Chondrocyte (in vitro differentiated cells): ENCODE measurements at places on chromosomes 12 and 14.
A peak's percentile ranks its signal among the peaks of the same experiment; 100 is the strongest.

DNA sequence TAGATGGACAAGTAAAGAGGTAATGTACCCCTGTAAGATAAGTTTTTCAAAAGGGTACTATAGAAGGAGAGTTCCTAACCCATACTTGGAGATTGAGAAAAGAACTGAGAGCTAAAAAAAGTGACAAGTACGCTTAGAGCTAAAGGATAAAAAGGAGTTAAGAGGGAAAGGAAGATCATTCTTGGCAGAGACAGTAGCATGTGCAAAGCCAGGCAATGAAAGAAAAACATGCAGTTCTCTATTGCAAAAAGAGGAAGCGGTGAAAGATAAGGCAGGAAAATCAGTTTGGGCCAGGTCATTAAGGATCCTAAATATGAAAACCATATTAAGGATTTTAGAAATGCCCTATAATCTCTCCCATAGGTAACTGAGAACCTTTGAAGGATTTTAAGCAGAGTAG is 500.4 kb upstream of the GARIN6 start:
- DNase-seq: no peak
- peaks cover 3% of the 10 kb centered on the region for H3K27me3 ChIP-seq
- H3K4me1 ChIP-seq: no peaks in the 10 kb centered on the region
- no peak overlapping the region for H3K27ac ChIP-seq

- H3K4me3 ChIP-seq: no peak overlapping the region
- H3K27me3 ChIP-seq: peaks cover 4% of the 10 kb centered on the region
- H3K4me1 ChIP-seq: peaks cover 11% of the 10 kb centered on the region
- H3K36me3 ChIP-seq: no peaks in the 10 kb centered on the region
- no peak for DNase-seq
These were observed 89.6 kb upstream of the PTPRR start for GRCh38 chr12:71010143-71010479.

DNA sequence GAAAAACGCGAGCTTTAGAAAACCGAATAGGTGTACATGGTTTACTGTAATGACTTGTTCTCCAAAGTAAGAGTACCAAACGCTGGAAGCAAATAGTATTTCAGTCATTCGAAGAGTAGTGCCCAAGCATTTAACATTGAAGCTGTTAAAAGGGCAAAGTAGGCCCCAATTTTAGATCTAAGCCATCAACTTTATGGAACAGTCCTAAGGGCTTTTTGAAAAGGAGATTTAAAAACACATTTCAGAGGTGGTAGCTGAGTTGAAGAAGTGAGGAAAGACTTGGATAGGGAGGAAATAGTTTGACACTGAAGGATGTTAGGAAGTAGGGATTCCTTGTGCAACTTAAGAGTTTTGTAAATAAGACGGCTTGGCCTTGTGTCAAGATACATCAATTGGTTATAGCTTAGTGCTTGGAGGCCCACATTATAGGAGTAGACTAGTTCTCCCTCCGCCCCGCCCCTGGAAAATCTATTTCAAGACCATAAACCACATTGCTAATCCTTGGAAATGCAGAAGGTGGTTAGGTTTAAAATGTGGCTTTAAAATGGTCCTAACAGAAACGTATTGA is 783 bp upstream of the TUBA1B start:
- H3K4me1 ChIP-seq: peaks cover 41% of the 10 kb centered on the region
- H3K27me3 ChIP-seq: no peaks in the 10 kb centered on the region
- DNase-seq: no peak
- peak overlapping the region; percentile 92 for H3K27ac ChIP-seq
- H3K36me3 ChIP-seq: peaks cover 34% of the 10 kb centered on the region

DNA sequence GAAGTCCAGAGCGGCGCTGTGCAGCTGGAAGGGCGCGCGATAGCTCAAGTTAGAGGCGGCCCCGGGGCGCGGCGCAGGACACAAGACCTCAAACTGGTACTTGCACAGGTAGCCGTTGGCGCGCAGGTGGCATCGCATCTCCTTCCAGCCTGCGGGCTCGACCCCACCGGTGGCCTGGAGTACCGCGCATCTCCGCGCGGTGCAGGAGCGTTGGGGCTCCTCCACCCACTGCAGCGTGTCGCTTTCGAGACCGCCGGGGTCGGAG is 553 bp downstream of the CLEC14A start:
- no peaks in the 10 kb centered on the region for H3K36me3 ChIP-seq
- no peak overlapping the region for H3K27ac ChIP-seq
- H3K4me1 ChIP-seq: peaks cover 4% of the 10 kb centered on the region
- peaks cover 32% of the 10 kb centered on the region for H3K27me3 ChIP-seq

DNA sequence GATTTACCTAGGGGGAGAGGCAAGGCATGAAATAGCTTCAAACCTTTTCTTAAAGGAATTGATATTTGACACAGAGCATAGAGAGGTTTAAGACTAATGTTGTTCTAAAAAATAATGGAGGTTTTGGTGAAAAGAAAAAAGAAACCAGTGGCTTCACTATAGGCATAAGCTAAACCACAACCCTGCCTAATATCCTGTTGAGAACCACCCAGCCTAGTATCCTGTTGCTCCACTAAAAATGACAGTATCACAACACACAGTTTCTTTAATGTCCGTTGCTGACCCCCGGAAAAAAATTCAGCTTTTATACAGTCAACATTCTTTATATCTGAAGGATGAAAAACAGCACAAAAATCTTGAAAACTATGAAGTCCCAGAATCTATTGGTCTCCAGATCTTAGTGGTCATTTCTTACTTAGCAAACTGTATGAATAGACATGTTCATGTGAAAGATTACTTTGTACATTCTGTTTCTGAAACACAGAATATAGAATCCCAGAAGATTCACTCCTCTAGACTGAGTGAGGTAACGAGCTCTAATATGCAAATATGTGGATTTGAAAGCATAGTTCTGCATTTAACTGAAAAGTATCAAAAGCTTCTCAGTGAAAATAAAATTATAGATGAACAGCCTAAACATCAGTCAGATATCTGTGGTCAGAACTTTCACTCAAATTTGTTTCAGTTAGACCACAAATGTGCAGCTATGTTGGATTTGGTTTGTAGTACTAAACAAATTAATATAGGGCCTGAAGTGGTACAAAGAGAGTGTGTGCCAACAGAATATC is 40.5 kb downstream of the GALC start:
- H3K4me3 ChIP-seq: no peak overlapping the region
- no peak overlapping the region for H3K27ac ChIP-seq
- peaks cover 2% of the 10 kb centered on the region for H3K36me3 ChIP-seq
- H3K4me1 ChIP-seq: no peaks in the 10 kb centered on the region
- no peaks in the 10 kb centered on the region for H3K27me3 ChIP-seq

GRCh38 chr12:15863984-15864383 is 18.2 kb upstream of the STRAP start:
- peaks cover 6% of the 10 kb centered on the region for H3K4me1 ChIP-seq
- H3K27me3 ChIP-seq: no peaks in the 10 kb centered on the region
- no peak overlapping the region for H3K27ac ChIP-seq
- DNase-seq: no peak
- H3K36me3 ChIP-seq: no peaks in the 10 kb centered on the region

DNA sequence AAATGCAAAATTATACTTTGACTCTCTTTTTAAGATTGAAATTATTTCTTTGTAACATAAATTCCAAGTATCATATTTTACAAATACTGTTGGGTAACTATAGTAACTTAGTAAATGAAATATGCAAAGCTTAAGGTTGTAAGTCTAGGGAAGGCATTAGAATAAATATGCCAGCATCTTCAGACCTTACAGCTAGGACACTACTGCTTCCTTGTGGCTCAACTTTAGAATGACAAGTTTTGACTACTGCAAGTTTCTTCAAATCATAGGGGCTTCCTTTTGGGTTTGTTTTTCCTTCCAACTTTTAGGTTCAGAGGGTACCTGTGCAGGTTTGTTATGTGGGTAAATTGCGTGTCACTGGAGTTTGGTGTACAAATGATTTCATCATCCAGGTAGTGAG is 17.7 kb upstream of the ANP32D start:
- H3K27me3 ChIP-seq: peaks cover 14% of the 10 kb centered on the region
- no peaks in the 10 kb centered on the region for H3K4me1 ChIP-seq
- no peaks in the 10 kb centered on the region for H3K36me3 ChIP-seq
- no peak for DNase-seq
- no peak overlapping the region for H3K4me3 ChIP-seq
- H3K27ac ChIP-seq: no peak overlapping the region
